Stimulated activated CD8-positive, alpha-beta memory T cell treated with anti-CD3 and anti-CD28 coated beads, Interleukin-4, amount 100 ng/mL, for 1 hour (primary cell): ENCODE measurements at places on chromosomes 2 and 18.

- DNase-seq: no peak
Measured at GRCh38 chr2:12727641-12728040, 10.9 kb downstream of the TRIB2 start.

- DNase-seq: no peak
Measured at GRCh38 chr18:77019641-77020040, 112.9 kb downstream of the MBP start.

DNA sequence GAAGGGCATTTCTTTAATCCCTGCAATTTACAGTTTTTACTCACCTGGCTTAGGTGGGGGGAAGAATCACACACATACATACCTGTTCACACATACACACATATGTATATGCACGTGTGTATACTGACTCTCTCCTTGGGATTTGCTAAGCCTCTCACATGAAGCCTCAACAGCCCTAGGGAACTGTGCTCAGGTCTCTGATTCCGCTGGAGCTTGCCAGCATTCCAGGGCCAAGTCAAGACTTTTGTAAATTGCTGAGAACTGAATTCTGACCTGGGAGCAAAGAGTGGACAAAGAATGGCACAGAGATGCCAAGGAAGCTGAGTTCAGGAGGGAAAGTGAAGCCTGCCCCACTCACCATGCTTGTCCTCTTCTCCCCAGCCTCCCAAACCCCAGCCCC is 177.3 kb downstream of the TMEM247 start:
- no peak for DNase-seq

GRCh38 chr18:9364242-9364641 is 29.7 kb downstream of the TWSG1 start:
- DNase-seq: no peak

- DNase-seq: no peak
Measured at GRCh38 chr18:76658627-76659026, 163.6 kb upstream of the ZNF516 start.

GRCh38 chr2:226953826-226954225 is 118.0 kb downstream of the RHBDD1 start:
- no peak for DNase-seq

DNA sequence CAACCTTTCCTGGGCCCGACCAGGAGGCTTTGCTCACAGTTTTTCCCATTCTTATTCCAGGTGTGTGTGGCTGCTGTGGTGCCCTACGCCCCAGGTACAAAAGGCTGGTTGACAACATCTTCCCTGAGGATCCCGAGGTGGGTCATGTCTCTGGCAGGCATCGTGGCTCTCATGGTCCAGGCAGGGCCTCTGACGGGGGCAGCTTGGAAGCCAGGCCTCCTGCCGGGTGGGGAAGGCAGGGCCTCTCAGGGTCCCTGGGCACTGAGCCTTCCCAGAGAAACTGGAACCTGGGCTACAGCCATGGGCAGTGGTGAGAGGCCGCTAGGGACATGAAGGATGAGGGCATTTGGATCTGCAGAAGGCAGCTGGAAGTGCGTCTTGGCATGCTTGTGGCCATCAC is 49.4 kb downstream of the EFR3B start:
- no peak for DNase-seq

- no peak for DNase-seq
Measured at GRCh38 chr2:8626572-8626971, 55.3 kb upstream of the ID2 start.

DNA sequence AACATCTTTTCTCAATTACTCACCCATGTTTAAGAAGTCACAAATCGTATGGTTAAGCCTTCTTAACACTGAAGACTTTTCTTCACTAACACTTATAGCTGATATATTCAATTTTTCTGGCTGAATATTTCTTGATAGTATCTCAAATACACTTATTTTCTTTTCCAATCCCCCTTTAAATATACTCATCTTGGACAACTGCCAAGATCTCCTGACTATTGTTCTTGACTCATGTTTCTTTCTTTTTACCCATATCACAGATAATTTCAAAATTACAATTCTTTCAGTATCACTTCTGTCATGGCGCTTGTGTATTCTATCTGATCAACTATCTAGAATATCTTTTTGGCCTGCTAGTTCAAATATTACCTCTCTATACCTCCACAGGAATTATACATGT is 954.3 kb upstream of the ACVR2A start:
- DNase-seq: no peak

DNA sequence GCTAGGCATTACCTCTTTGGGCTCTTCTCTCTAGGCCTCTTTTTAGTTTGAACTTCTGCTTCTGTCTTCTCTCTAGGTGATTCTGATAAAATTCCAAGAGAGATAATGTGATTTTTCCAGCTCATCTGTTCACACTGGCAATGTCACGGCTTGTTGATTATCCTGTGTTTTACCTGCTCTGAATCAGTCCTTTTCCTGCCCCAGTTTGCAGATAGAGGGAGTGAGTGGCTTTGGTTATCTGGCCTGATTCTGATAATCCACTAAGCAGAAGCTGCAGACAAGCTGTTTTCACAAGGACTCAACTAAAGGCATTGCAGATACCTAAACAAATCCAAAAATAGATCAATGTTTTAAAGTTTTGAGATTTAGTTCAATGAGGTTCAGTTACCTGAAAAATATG is 111.9 kb downstream of the DCC start:
- no peak for DNase-seq

GRCh38 chr2:74700643-74701372 is 46.8 kb downstream of the SEMA4F start:
- DNase-seq: no peak

DNA sequence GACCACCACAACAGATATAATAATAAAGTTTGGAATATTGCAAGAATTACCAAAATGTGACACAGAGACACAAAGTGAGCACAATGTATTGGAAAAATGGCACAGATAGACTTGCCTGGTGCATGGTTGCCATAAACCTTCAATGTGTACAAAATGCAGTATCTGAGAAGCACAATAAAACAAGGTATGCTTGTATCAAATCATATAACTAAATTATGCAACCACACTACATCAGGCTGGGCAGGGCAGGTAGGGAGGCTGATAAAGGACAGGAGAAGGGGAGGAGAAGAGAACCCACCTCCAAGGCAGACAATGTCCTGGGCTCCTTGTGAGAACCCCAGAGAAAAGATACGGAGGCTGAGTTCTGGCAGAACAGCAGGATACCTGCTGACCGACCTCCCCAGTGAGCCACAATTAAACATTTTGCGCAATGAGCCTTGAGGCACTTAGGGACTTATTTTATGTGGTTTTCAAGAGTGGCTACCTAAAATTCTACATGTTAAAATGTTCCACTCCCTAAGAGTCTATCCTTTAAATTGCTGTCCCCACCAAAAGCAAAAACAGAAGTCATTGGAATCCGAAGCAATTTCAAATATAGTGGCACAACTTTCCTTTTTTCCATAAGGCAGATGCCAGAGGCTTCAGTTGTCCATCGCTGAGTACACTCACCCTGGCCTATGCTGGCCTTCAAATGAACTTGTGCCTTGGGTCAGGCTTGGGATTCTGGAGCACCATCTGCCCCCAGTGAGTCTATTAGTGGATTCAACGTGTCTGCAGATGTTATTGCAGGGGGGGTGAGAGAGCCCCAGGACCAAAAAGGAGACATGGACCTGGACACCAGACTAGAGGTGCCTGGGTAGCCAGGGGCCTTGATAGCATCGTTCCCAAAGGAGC is 16.8 kb downstream of the WDFY1 start:
- no peak for DNase-seq

- DNase-seq: no peak
Measured at GRCh38 chr2:223643309-223643708, 41.1 kb upstream of the SCG2 start.

GRCh38 chr2:2769481-2770431 is 438.7 kb upstream of the MYT1L start:
- DNase-seq: no peak

- DNase-seq: no peak
Measured at GRCh38 chr2:202141329-202141947, 68.4 kb downstream of the KIAA2012 start.

- no peak for DNase-seq
Measured at GRCh38 chr2:191941376-191941929, 94.6 kb upstream of the CAVIN2 start.

DNA sequence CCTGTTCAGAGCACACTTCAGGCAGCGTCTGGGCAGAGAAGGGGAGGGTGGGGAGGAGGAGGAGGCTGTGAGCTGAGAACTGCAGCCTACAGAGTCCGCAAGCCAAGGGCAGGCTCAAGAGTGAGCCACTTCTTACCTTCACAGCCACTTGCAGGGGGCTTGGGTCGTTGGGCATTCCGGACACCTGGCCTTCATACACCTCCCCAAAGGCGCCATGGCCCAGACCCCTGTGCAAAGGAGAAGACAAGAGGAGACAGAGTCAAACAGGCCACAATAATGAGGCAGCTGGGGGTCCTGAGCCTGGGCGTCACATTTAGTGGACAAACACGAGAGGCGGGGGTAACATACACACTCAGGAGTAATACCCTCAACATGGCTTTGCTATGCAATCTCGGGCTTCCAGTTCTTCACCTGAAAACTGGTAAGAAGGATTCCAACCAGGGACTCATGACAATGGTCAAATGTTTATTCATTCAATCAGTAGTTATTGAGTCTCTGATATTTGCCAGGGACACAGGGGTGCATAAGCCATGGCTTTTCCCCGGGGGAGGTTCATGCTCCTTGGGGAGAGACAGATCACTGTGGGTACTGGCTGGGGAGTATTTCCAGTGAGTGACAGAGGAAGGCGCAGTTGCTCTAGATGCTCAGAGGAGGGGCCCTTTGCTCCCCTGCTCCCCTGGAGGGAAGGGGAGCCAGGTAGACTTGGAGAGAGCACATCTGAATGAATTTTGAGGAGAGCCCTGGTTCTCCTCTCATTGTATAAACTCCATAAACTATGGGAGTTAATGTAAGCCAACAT is 107.4 kb downstream of the CLIP4 start:
- DNase-seq: no peak

DNA sequence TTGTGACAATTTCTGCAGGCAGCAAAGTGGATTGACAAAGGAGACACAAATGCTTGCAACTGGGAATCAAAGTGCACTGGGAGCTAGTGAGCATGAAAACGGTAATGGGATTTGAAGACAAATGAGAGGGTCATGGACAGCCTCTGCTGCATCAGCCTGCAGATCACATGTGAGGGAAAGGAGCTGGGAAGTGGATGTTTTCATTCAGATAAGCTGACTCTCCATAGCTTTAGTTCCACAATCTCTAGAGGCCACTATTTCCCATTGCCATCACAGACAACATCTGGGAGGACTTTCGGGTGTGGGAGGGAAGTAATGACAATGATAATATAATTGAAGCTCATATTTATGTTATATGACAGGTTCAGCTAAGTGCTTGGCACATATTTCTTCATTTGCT is 28.4 kb downstream of the ADCYAP1 start:
- DNase-seq: no peak

- no peak for DNase-seq
Measured at GRCh38 chr18:46609048-46609447, 48.0 kb downstream of the LOXHD1 start.

DNA sequence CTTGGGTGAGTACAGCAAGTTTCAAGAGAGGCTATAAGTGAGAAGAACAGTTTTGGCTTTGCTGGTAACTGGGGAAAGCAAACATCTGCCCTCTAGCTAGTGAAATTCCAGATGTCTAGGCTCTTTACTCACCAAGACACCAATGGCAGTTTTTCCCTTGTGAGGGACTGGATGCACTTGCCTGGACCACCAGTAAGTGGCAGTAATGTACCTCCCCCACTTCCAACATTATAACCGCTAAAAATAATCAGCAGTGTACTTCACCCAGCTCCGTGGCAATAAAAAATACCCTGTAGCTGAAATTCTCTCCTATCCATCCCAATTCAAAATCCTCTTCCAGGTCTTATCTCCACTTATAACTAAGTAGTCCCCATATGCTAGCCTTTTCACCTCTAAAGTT is 383.9 kb downstream of the ARHGAP15 start:
- DNase-seq: no peak

- no peak for DNase-seq
Measured at GRCh38 chr2:168392024-168392423, 64.0 kb upstream of the CERS6 start.

GRCh38 chr2:27154488-27154887 is 5.7 kb downstream of the TCF23 start:
- no peak for DNase-seq

DNA sequence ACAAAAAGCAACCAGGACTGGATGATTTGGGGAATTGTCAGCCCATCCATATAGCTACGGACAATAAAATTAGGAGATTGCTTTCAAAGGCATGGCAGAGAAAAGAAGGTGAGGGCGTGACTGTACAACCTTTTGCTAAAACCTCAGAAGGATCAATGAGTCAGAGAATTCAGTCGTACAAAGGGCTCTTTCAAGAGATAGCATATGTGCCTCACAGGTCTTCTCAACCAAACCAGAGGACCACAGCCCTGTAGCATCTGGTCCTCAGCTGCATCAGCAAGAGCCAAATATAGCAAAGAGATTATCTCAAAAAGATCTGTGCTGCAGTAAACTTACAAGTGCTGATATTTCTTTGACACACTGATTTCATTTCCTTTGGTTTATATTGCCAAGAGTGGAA is 149.9 kb upstream of the RAB6C start:
- no peak for DNase-seq

DNA sequence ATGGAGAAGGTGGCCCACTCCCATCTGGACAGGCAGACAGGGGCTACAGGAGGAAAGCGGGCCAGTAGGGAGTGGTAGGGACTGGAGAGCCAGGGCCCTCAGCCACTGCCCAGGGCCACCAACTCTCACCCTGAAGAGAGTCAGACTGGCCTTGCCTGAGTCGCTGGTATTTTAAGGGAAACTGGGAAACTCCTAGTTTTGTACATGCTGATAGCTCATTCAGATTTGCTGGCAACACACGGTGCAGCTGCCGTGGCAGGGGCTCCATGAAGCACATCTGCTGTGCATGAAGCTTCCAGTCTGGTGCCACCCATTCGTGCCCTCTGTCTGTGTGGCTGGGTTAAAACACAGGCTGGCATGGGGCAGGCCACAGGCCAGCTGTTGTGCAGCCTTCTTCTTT is 137.3 kb upstream of the GLI2 start:
- no peak for DNase-seq

DNA sequence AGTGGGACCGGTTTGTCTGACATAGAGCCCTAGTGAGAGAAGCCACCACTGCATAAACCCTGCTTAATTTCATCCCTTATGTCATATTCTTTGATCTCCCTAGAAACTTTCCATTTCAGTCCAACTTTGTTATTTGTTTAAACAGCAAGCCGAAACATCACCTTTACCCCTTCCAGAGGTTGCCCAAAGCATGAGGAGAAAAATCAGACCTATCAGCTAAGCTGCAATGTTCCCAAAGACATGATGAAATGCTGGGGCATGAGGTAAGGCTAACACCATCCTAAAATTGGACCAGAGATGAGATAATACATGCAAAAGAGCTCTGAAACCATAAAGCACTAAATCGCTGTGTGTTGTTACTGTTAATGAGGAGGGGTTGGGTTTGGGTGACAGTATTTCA is 447.9 kb upstream of the ACVR2A start:
- no peak for DNase-seq

GRCh38 chr2:230874876-230875275 is 10.1 kb downstream of the ITM2C start:
- no peak for DNase-seq

GRCh38 chr2:28153851-28154250 is 238.8 kb upstream of the FOSL2 start:
- DNase-seq: no peak

- DNase-seq: no peak
Measured at GRCh38 chr2:230327418-230328154, 593 bp downstream of the SP140L start.

GRCh38 chr2:75465317-75465984 is 95.3 kb downstream of the EVA1A start:
- DNase-seq: no peak
